ENCODE measurements at places on chromosomes 3 and 15.

DNA sequence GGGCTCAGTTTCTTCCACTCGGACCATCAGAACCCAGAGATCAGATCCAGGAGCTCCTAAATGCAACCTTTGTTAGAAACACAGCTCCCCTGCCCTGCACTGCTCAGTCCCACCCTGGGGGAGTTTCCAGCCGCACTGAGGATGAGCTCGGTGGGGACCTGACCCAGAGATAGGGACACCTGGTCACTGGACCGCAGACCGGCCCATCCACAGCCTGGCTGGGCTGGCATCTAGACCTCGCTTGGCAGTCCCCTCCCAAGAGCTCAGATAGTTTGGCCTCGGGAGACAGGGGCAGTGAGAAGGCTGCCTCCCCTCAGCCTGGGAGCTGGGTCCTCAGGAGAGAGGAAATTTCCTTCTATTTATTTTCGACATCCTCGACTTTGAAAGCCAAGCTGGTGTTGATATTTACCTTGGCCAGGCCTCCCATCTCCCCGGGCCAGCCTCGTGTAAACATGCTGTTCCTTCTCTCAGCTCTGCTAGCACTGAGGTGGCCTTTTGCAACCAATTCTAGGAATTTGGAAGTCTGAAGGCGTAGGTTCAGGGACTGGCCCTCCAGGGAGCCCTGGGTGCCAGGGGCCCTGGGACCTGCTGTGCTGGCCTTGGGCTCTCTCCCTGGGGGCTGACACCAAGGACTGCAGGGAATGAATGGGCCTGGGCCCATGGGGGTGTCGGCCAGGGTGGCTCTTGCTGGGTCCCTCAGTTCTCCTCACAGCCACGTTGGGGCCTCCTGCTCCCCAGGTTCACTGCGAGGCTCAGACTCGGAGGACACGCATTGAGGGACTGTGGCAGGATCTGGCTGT, 90.1 kb downstream of the VGLL4 start:
- DNase-seq = no peak

DNA sequence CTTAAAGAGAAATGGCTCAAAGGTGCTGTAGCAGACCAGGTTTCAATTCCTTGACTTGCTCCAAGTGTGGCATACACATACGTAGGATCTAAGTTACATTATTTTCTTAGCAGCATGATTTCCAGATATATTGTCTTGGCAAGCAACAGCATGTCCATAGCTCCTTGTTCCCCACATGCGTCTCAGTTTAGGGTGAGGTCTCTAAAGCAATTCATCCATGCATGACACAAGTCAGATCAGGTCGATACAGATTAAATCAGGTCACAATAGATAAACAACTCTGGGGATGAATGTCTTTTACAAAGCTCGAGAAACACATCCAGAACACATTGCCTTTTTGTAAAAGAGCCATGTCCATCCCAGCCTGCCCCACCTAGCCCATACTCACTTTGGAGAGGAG, 108.9 kb upstream of the ABHD17C start:
- DNase-seq = no peak

DNA sequence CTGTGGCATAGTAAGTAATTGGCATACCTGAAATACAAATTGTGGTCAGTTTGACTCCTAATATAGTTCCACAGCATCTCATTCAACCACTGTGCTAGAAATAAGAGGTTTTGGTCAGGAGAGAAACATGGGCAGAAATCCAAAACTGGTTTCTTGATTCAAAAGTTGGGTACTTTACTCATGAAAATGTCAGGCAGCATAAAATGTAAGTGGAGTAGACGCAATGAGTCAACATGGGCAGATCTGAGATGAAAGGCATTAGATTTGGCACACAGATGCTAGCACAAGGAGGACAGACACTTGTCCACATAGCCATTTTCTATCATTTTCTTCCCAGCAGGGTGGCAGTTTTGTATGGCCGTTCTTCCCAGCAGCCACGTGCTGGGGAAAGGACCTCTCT, 255.8 kb upstream of the CDIN1 start:
- DNase-seq = no peak

- no peak for DNase-seq
Observed at GRCh38 chr3:22779737-22780136, 423.4 kb upstream of the UBE2E2 start.
